ENCODE measurements at places on chromosomes 16 and 17.
A peak's percentile ranks its signal among the peaks of the same experiment; 100 is the strongest.

GRCh38 chr17:6712058-6712853, 913 bp downstream of the SLC13A5 start:
- DNase-seq, result no peak

GRCh38 chr17:41478237-41478636, 2.7 kb downstream of the KRT35 start:
- DNase-seq, result no peak

- no peak for DNase-seq
Measured at GRCh38 chr17:42075789-42076188, 22.5 kb downstream of the ZNF385C start.

DNA sequence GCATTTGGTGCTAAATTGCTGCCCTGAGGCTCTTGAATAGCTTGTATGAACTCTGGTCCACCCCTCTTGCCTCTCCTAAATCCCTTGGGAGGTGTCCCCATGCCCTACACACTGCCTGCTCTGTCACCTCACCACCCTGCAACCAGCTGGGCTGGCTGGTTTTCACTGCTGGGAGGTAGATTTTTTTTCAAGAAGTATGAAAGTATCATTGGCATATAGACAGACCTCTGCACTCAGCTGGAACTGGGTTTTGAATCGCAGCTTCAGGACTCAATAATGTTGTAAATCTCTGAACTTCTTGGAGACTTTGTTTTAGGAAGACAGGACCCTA, 184.9 kb downstream of the MSI2 start:
- DNase-seq, result no peak

GRCh38 chr17:6212766-6213165, 142.6 kb downstream of the WSCD1 start:
- no peak for DNase-seq

DNA sequence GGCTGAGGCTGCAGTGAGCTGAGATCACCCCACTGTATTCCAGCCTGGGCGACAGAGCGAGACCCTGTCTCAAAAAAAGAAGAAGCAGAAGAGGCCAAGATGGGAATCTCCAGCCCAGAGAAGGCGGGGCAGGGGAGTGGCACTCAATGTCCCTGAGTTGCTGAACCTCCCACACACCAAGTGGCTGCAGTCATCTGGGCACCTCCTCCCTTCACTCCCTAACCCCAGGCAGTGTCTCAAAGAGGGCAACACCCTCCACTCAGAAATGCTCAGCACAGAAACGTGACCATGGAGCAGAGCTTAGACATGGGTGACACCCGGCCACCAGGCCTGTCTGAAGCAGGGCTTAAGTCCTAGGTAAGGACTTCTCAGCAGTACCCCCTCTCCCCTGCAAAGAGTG, 36.3 kb upstream of the BCAR1 start:
- DNase-seq, result no peak

DNA sequence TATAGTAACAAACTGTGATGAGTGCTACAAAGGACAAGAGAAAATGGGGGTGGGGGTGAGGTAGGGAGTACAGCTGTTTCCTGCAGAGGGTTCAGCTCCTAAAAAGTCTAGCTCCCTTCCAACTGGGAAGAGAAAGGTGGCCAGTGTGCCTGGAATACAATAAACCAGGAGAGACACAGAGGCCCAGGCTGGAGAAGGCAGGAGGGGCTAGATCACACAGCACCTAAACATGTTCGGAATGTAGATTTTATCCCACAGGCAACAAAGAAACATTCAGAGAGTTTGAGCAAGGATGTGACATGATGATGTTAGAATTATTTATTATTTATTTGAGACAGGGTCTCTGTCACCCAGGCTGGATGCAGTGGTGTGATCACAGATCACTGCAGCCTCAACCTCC, 10.2 kb downstream of the TEX2 start:
- DNase-seq, result no peak

- DNase-seq, result no peak
Measured at GRCh38 chr17:18231164-18231563, 5.7 kb downstream of the LLGL1 start.

DNA sequence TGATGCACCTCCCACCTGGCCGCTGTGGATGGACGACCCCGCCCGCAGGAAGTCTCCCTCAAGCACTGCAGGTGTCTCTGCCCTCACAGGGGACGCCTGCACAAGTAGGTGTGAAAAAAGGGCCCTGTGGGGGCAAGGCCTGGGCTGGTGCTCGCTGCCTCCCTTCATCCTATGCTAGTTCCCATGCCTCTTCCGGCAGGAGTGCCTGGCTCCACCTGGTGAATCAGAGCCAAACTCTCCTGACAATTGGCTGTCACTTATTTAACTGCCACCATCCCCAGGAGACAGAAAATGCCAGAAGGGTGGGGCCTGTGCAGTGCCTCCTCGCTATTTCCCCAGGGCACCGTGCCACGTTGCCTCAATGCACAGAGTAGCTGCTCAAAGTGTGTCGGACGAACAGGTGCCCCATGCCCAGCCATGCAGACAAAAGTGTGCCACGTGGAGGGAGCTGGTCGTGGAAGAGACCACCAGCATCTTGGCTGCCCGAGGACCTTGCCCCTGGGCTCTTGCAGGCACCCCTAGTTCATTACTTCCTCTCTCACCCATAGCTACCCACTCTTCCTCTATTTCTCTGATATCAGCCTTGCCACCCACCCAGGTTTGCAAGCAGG, 170.7 kb downstream of the SEC14L1 start:
- DNase-seq, result no peak

DNA sequence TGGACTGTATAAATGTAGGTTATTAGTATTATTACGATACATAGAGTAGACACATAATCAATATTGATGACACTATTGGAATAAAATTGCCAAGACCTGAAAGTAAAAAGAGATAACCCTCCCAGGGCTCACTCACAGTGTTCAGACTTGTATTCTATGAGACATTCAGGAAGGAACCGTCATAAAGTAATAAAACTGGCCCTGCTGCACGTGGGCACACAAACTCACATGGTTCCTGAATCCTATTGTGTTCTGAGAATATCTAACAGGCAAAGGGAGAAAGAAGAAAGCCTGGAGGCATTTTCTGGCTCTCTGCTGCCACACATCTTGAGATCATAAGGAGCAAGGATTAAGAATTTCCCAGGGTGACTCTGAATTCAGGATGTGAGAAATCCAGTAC, 575.9 kb downstream of the HS3ST4 start:
- no peak for DNase-seq

DNA sequence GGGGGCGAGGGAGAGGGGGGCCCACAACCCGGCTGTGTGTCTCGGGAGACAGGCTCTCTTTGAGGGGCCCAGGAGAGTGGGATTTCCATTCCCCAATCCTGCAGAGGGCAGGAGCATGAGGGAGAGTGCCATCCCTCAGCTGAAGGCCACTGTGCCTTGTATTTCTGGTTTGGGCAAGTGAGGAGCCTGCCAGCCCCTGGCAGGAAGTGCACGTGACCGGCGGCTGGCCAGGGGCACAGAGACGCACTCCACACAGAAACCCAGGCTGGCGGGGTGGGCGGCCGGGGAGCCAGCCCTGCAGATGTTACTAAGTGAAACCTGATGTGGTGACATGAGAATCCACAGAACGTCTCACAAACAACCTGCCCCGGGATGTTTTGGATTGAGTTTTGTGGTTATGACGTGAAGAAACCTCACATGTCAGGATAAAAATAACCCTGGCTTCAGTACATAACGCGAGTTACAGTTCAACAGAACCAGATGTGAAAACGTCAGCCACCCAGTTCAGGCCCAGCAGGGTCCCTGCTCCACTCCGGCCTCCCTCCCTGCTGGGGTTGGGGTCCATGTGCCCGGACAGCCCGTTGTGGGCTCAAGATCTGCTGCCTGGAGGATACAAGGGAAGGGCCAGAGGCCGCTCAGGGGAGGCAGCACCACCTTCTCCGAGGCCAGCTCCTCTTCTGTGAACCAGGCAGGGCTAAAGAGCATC, 51.7 kb upstream of the MTSS2 start:
- DNase-seq, result peak; percentile 56

GRCh38 chr17:59487161-59487873, 78.1 kb upstream of the DHX40 start:
- DNase-seq, result no peak

DNA sequence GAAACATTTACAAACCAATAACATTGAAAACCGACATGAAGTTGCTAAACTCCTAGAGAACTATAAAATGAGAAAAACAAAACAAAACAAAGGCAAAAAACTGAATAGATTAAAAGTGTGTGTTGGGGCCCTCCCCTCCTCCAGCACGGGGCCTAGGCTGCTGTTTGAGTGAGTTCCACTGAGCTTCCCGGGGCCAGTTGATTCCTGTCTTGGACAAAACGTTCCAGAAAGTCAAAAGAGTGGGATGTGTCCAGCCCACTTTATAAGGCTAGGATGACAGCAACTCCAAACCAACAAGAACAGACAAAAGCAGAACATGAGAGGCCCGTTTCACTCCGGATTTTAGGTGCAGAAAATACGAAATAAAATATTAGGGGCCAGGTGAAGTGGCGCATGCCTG, 11.6 kb upstream of the CSNK1D start:
- DNase-seq, result no peak

DNA sequence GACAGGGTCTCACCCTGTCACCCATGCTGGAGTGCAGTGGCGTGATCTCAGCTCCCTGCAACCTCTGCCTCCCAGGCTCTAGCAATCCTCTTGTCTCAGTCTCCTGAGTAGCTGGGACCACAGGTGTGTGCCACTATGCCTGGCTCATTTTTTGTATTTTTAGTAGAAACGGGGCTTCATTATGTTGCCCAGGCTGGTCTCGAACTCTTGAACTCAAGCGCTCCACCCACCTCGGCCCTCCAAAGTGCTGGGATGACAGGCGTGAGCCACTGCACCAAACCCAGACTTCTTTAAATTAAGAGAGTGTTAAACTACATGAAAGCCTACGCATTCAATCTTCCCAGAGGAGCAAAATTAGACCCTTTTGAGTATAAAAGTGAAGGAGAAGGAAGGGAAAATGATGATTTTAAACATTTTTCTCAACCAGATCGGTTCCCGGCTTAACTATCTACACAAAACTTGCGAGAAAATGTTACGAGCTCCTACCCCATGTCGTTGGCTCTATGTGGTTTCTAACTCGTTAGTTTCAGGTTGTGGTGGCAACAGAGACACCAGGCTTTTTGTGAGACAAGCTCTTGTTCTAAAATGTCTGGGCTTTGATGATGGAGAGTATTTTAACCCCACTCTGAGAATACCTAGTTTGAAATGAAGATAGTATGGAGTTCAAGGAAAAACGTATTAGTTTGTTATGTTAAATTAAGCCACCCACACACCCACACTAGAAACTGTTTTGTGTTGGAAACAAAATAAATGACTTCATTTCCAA, 26.3 kb downstream of the STAT5B start:
- no peak for DNase-seq

DNA sequence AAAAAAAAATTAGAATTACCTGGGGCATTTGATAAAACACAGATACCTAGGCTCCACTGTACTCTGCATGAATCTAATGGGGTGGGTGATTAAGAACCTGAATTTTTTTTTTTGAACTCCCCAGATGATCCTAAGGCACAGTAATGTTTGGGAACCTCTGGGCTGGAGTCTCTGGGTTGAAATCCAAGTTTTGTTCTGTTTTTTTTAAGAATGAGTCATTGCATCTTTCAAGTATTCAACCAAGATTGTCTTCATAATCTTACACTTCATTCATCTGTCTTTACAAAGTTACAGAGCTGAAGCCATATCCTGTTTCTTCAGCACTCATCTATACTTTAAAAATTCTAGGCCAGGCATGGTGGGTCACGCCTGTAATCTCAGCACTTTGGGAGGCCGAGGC, 52.6 kb downstream of the PIGL start:
- no peak for DNase-seq

DNA sequence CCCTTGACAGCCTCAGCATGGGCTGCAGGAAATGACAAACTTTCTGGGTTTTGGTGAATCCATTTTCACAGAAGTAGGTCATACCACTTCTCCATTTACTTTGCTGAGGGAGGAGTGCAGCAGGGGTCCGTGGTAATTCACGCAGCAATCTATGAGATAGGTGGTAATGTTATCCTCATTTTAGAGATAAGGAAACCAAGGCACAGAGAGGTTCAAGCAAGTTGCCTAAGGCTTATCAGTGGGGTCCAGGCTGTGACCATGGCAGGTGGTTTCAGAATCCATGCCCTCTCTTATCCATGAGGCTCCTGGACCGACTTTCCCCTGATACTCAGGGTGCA, 12.6 kb downstream of the TBX4 start:
- DNase-seq, result no peak

- no peak for DNase-seq
Measured at GRCh38 chr17:78001182-78001581, 42.7 kb downstream of the TNRC6C start.

DNA sequence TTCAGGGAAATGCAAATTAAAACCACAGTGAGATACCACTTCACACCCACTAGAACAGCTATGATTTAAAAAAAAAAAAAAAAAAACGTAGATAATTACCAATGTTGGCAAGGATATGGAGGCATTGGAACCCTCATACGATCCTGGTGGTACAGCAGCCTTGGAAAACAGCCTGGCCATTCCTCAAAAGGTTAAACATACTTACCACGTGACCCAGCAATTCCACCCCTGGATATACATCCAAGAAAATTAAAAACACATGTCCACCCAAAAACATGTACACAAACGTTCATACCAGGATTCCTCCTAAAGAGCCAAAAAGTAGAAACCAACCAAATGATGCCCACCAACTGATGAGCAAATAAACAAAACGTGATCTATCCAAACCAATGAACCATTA, 68.1 kb downstream of the GAS7 start:
- no peak for DNase-seq

DNA sequence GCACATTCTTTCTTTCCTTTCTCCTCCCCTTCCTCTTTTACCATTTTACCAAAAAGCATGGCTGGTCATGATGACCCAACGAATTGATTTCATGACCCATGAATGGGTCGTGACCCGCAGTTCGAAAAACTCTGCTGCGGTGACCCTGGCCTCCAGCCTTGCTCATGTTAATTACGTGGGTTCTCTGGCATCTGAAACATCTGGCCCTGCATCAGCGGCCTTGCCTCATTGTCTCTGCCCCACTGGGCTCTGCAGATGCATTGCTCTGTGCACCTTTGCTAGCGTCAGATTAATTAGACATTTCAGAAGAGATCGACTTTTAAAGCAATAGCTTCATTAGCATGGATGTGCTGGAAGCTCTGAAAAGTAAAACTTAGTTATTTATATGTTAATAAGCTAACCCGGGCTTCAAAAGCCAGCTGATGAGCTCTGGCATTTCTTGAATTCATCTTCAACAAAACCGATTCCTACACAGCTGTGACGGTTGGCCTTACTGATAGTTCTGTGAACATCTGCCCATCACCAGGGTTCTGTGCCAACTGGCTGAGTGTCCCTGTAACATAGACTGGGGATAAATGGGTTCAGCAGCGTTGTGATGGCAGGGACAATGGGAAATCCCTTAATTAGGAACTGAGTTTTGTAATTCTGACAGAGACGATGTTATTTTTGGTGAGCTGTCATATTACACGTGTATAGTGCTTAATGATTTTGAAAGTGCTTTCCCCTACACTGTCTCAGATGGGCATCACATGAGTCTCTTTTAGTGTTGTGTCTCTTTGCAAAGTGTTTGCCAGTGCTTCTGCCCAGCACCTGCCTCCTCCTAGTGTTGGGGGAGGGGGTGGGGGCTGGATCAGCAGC, 225.9 kb upstream of the EEF2KMT start:
- no peak for DNase-seq

Data from stimulated activated CD8-positive, alpha-beta memory T cell treated with anti-CD3 and anti-CD28 coated beads, Interleukin-15, amount 100 ng/mL, for 24 hours (primary cell).